ENCODE measurements at places on chromosomes 3 and 15.

- DNase-seq, result no peak
These were observed 71.4 kb upstream of the ROPN1 start for GRCh38 chr3:124063197-124063909.

GRCh38 chr3:6266135-6266534 lies 594.8 kb upstream of the GRM7 start:
- no peak for DNase-seq

DNA sequence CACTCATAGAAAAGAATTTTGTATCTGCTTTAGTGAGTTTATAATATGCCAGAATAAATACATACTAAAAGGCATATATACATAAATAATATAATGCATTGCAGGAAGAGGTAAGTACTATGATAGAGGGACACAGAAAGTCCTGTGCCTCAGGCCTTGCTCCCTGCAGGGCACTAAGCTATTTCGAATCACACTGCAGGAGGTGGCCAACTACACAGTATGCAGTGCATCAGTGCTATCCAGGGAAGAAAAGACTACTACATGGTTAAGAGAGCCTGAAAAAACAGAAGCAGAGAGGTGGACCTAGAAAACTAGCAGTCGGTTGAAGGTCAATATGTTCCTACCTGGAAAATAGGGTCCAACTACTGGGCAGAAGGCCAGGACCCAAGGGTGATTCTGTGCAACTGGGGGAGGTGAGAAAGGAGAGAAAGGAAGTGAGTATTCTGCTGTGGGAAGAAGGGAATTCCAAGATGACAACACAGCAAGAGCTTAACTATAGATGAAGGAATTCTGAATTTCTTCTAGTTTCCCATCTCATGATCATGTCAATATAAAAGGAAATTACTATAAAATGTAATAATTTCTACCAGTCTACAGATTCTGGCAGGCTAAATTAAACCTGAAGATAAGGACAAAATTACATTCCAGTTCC lies 218.0 kb downstream of the ZBTB20 start:
- no peak for DNase-seq

DNA sequence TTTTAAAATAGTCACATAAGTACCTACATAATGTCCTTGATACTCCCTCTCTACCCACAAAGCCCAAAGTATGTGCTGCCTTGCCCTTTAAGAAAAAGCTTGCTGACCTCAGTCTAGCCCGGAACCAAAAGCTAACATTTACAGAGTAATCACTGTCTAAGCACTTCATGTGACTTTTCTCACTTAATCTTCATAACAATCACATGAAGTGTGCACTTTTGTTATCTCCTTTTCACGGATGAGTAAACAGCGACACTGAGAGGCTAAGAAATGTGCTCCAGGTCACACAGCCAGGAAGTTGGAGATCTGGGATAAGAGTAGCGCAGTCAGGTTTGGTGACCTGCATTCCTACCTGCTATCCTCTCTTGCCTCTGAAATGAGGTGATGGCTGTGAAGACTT lies 194.0 kb downstream of the ITPR1 start:
- no peak for DNase-seq

- no peak for DNase-seq
These were observed 414.5 kb upstream of the MDFIC2 start for GRCh38 chr3:70726961-70727360.

- peak; percentile 9 for DNase-seq
These were observed 185.7 kb upstream of the THRB start for GRCh38 chr3:24680214-24680967.

DNA sequence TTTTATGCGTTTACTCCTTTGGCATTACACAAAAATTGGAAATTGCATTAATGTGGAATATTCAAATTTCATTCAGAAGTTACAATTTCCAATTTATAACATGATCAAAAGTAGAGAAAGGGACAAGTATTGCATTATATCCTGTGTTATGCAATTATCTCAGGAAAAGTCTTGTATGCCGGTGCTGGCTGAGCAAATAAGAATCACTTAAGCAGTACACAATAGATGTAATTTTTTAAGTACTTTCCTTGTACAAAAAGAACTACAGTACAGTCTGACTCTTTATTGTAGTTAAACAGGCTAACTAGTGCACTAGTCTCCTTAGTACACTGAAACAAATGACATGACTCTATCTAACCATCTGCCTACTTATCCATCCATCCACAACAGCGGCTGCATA lies 493.2 kb upstream of the KCNMB2 start:
- no peak for DNase-seq

DNA sequence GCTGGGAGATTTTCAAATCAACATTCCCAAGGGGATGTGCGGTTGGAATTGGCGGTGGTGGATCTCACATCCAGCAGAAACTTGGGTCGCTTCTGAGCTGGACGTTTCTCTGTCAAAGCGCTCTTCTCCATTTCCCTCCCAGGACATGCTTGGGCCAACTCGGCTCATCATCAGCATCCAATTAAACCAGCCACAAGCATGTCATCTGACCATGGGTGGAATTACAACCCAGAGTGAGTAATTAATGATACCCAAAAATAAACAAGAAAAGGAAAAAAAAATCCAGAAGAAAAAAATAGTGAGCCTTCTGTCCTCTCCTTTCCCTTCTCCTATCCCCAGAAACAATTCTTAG lies 111.2 kb downstream of the XXYLT1 start:
- no peak for DNase-seq

- DNase-seq, result no peak
These were observed 36.6 kb upstream of the POMGNT2 start for GRCh38 chr3:43142472-43142871.

- no peak for DNase-seq
These were observed 442.6 kb upstream of the PDZRN3 start for GRCh38 chr3:74067296-74067695.

DNA sequence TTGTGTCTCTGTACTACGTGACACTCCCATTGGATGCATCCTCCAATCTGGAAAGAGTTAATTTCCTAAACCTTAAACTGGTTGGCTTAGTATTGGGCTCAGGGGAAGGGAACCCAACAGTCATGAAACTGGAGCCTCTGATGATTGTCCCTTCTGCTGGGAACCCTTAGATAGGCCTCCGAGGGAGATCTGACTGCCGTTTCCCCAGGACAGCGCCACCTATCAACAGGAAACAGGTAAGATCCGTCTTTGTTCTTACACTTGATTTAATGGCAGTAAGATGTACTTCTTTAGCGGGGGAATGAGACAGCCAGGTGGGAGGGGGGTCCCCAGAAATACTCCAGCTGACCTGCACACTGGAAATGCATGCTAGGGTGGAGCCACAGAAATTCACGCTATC lies 1749.6 kb downstream of the SI start:
- no peak for DNase-seq

- no peak for DNase-seq
These were observed 70.7 kb upstream of the NEDD4 start for GRCh38 chr15:56064152-56064551.

Measured in activated CD8-positive, alpha-beta memory T cell treated with anti-CD3 and anti-CD28 coated beads for 1 hour (primary cell).